ENCODE measurements at places on chromosomes 12 and 14.

GRCh38 chr12:121494093-121494787 lies 86.6 kb downstream of the KDM2B start:
- peak; percentile 46 for DNase-seq

GRCh38 chr14:52413729-52414408 lies 99.8 kb downstream of the PTGER2 start:
- DNase-seq = peak; percentile 72

- DNase-seq = no peak
Observed at GRCh38 chr12:72448089-72448488, 175.9 kb downstream of the TRHDE start.

DNA sequence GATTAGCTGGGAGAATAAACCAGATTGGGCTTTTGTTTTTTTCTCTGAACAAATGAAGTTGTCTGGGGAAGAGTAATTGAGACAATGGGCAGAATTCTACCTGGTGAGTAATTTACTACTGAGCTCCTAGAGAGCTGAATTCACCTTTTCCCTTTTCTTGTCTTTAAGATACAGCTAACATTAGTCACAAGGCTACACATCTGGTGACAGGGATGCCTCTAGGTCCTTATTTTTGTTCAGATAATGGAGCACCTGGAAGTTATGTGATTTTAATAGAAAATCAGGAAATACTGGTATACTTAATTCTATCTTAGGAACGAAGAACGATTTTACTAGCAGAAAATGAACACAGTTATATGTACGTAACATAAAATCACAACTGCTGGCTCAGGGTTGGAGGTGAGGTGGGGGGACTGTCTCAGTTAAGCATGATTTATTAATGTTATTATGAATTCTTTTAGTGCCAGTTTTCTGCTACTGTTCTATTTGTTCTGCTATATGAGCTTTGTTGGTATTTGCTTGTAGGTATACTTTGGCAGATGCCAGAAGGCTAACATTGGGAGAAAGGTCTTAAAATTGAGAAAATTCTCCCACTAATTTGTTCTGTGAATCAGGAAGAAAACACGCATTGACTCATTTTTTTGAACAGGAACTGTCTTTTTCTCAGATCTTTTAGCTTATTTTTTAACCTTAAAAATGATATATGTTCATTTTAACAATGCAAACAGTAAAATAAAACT lies 482.7 kb upstream of the RGS6 start:
- peak; percentile 41 for DNase-seq

GRCh38 chr14:63474844-63475243 lies 68.3 kb downstream of the PPP2R5E start:
- DNase-seq = no peak

GRCh38 chr14:97432586-97432985 lies 635.4 kb downstream of the VRK1 start:
- no peak for DNase-seq

DNA sequence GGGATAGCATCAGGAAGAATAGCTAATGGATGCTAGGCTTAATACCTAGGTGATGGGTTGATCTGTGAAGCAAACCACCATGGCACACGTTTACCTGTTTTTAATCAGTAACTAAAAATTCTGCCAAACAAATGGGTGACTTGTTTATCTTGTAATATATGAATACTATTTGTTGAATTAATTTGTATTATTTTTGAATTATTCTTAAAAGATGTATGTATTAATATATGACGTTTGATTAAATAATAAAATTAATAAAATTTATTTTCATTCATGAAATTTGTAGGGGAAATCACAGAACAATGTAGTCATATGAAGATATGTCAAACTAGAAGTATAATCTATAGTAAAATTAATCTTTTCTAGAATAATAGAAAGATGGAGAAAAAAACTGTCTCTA lies 32.3 kb upstream of the OR10A7 start:
- DNase-seq = no peak

DNA sequence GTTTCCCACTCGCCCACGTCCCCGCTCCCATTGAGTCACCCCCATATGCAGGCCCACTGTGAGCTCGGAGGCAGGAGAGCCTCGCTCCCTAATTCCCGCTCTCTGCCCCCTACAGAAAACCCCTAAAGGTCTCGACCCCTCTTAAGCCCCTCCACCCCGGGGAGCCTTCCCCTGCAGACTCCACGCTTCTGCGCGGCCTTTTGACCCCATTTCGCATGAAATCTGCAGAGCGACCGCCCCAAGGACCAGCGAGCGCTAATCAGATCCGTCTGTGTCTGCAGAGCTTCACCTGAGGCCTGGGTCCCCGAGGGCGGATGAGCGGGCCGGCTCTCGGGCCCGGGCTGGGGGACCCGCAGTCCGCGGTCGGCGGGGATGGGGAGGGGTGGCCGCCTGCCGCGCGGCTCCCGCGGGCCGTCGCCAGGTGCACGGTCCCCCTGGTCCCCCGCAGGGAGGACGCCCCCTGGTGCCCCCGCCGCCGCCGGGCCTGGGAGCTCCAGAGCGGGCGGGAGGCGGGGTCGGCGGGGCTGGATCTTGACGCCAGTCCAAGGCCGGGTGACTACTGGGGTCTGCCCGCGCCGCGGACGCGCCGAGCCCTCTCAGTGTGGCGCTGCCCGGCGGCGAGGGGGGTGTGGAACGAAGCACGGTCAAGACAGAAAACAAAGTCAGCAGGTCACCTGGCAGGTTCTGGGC lies 10.1 kb downstream of the BMP4 start:
- no peak for DNase-seq

- DNase-seq = peak; percentile 9
Observed at GRCh38 chr12:69821456-69822159, 3.4 kb upstream of the MYRFL start.

DNA sequence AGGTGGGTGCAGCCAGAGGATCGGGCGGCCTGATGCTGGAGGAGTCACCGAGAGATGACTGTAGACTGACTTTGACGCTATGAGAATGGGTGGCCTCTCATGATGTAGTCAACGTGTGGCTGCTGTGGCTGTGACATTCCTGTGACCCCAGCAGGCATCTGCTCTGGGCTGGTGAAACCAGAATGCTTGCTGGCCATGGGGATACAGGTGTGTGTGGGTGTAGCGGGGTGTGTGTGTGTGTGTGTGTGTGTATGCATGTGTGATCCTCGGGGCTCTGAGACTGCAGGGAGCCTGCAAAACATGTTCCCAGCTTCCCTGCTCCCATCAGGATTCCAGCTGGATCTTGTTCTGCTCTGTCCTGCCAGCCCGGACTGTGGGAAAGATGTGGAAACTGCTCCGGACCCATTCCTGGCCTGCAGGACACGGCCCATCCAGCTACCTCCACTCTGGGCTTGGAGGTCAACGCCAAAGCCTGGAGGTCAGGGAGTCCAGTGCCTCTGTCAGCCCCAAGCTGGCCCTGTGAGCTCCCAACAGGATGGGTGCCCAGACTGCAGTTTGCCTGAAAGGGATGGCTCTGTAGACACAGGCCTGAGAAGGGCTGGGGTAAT lies 18.8 kb upstream of the HHIPL1 start:
- DNase-seq = no peak

DNA sequence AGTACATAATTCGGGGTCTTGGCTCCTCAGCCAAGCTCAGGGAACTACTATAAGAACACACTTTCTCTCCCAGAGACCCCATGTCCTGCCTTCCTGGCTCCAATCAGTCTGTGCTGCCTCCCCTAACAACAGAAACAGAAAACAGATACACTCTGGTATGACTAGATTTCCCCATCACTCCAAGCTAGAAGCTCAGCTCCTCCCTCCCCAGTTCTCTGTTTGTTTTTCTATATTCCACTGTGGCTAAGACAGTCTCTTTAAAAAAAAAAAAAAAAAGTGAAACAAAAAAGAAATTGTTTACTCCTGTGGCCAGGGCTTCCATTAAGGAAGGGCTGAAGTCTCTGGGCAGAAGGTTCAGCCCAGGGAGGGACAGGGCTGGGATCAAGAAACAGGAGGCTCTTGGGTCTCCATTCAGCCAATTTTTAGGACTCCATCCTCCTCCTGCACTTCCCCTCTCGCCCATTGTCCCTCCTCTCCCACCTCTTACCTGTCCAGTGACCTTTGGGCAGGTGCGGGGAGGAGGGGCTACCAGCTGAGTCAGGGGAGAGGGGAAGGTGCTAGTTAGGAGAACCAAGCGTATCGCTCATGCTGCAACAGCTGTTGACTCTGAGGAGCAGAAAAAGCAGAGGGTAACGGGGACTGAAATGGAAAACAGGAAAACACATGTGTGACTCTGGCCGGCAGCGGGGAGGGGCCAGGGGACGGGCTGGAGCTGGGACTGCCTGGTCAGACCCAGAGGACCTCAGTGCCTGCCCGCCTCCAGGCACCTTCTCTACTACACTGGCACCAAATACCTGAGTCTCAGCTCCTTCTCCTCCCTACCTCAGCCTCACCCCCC lies 4.1 kb upstream of the SLC7A7 start:
- DNase-seq = peak; percentile 84

- DNase-seq = peak; percentile 62
Observed at GRCh38 chr12:107441665-107442300, 243.8 kb upstream of the PWP1 start.

- no peak for DNase-seq
Observed at GRCh38 chr12:80504389-80505163, 60.5 kb downstream of the PTPRQ start.

- no peak for DNase-seq
Observed at GRCh38 chr12:64918801-64919200, 94.4 kb downstream of the TBC1D30 start.

DNA sequence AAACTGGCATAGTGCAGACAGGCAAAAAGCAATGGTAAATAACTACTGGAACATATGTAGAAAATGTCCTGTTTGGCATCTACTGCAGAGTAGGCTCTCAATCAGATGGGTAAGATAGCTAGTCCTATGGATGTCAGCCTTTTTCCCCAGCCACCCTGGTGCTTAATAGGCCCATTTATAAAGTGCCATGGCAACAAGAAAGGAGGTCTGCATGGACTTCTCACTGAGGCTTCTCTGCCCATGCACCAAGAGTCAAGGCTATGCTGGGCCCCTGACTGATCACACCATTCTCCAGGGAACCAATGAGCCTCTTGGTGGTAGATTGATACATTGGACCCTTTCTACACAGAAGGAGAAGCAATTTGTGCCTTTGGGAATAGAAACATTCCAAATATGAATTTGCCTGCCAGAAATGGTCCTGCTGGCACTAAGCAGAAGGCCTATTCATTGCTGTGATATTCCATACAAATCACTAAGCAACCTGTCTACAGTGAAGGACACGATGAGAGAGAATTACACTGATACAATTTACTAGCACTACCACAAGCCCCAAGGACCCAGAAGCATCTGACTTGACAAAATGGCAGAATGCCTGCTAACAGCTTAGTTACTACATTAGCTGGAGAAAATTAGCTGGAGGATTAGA lies 43.8 kb downstream of the RESF1 start:
- peak; percentile 24 for DNase-seq

- no peak for DNase-seq
Observed at GRCh38 chr12:56205445-56205844, 16.2 kb upstream of the SMARCC2 start.

GRCh38 chr12:93500667-93501066 lies 33.4 kb downstream of the MRPL42 start:
- DNase-seq = no peak

- no peak for DNase-seq
Observed at GRCh38 chr14:50057331-50057730, 59.0 kb downstream of the VCPKMT start.

DNA sequence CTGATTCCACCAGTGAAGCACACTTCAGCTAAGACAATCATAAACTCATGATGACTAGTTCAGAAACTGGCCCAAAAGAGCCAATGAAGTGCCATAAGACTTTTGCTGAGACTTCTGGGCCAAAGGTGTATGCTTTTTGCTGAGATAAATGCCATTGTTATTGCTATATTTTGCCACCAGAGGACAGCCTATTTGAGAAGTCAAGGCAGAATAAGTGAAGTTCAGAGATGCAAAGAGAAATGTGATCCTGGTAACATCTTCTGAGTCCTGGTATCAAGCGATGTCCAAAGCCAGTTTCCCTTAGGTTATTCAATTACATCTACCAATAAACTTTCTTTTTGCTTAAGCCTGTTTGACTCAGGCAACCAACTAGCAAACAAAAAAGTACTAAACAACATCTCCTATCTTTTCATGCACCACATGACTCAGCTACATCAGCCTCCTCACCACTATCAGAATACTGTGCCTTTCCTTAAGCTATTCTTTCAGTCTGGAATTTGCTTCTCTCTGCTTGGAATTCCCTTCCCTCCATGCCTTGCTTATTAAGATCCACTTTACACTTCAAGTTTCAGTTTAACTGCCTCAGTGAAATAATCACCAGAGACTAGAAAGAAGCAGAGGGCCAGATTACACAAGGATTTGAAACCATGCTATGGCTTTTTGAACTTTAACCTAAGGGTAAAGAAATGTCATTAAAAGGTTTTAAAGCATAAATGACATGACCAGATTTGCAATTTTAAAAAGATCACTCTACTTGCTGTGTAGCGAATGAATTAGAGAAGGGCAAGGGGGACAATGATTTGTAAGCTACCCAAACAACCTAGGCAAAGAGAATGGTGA lies 14.0 kb downstream of the CRY1 start:
- peak; percentile 57 for DNase-seq

- DNase-seq = no peak
Observed at GRCh38 chr14:81095539-81095938, 125.2 kb downstream of the GTF2A1 start.

GRCh38 chr14:91263329-91263728 lies 18.8 kb upstream of the GPR68 start:
- no peak for DNase-seq

DNA sequence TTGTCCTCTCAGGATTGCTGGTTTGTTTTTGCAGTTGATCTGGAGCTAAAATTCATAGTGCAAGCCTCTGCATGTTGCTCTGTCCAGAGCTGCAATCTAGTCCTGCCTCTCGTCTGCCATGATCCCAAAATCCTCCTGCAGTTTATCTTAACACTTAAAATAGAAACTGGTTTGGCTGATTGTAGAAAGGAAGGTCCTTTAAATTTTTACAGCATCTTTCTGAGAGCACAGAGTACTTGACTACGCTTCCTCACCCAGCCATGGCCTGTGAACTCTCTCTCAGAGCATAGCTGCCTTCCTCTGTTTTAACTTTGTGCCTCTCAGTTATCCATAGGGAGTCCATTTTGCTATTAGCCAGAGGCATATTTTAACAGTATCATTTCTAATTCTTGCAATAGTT lies 877.1 kb downstream of the C12orf50 start:
- DNase-seq = no peak

GRCh38 chr14:60905923-60906322 lies 75.0 kb downstream of the TRMT5 start:
- peak; percentile 5 for DNase-seq

DNA sequence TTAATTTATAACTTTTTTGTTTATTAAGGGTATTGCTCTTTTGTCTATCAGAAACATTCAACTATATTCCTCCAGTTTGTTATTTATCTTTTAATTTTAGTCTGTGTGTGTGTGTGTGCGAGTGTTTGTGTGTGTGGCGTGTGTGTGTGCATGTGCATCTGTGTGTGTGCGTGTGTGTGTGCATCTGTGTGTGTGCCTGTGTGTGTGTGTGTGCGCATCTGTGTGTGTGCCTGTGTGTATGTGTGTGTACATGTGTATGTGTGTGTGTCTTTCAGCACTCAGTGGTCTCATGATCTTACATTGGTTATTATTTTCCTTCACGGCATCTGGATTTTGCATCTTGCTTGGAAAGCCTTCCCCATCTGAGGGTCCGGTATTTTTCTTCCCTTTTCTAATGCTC lies 281.1 kb upstream of the RTL1 start:
- DNase-seq = no peak
